SW480 (cell line): ENCODE measurements at places on chromosomes 7 and 10.

DNA sequence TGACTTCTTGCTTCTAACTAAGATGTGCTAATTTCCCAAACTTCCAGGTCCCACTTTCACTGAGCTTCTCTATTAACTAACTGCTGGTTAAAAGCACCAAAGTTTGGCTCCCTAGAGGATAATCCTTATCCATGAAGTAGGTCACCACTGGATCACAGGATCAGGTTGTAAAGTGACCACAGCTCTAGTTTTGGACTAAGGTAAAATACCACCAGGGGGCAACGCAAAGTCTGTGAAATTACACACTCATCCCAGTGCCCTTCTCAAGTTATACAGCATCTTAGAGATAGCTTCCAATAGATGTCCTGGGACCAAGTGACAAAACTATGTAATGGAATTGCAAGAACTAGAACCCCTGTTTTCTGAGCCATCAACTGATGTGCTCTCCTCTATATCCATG, 116.4 kb upstream of the ASAH2 start:
- DNase-seq, result peak; percentile 25

DNA sequence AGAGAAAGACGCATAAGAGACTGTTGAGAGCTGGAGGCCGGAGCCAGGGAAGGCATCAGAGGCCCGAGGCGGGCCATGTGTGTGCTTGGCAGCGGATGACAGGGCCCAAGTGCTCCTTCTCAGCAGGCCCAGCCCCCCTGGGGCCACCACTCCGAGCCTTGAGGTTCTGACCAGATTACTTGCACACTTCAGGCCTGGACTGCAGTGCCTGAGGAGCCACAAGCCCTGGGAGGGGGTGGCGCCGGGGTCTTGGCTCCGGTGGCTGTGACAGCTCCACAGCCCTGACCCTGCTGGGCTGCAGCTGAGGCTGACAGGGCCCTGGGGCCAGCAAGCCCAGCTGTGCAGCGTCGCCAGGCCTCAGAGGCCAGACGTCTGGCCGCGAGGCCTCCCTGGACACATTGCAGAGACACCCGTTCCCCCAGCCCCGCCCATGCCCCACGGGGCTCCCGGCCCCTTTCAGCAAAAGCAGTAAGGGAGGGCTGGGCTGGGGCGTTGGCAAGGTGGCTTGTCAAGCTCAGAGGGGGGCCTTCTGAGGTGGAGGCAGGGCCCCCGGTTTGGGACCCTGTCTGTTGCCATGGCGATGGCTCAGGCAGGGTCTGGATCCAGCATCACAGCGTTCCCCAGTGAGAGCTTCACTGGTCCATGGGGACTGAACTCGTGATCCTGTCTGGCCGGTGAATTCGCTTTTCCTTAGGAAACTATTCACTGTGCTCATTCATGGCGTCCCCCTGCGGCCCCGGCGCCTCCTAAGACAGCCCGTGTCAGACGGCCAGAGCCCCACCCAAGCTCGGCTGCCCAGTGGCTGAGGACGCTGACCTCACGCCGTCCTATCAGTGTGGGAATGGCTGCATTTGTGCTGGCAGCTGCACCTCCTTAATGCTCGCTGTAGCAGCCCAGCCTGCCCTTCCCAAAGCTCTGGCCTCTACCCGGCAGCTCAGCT, 5.7 kb downstream of the ELN start:
- no peak for DNase-seq

DNA sequence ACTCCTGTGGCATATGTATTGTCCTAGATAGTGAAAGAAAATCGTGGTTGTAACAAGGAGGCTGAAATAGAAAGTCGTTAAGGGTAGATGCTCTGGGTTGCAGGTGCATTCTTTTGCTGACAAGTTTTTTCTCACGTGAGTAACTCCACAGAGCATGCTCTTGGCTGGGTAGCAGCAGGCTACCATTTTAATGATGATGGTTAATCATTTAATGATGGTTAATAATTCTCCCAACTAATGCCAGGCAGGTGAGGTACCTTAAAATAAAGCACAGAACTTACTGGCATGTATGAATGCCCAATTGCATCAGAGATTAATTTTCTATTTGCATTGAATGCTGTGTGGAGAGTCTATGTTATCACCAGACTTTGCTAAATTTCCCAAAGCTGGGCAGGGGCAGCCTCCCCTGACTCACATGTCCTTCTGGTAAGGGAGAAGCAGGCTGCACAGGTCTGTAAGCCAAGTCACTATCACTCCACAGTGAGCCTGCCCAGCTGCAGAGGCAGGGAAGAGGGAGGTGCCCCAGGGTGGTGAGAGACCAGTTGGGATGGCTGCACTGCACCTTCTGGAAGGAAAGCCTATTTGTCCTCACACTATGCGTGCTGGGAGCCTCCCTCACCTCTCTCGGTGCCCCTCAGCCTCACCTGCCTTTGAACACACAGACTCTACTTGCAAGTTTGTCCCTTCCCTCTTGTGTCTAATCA, 287.0 kb upstream of the IGFBP3 start:
- DNase-seq, result peak; percentile 69

DNA sequence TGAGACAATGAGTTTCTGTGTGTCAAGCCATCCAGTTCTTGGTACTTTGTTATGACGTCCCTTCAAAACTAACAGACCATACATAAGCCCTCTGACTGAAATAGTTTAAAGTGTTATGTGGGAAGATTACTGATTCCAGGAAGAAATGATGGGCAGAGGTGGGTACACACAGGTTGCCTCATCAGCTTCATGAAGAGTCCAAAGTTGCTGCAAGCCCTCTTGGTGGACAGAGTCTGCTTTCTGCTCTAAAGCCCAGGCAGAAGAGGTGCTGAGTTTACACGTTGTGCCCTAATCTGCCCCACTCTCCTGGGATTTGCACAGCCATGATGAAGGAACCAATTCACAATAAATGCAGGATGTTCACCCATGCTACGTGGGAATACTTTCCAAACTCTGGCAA, 187.4 kb downstream of the PARD3 start:
- DNase-seq, result no peak

- no peak for DNase-seq
Measured at GRCh38 chr10:88062385-88062784, 199.0 kb downstream of the PTEN start.

DNA sequence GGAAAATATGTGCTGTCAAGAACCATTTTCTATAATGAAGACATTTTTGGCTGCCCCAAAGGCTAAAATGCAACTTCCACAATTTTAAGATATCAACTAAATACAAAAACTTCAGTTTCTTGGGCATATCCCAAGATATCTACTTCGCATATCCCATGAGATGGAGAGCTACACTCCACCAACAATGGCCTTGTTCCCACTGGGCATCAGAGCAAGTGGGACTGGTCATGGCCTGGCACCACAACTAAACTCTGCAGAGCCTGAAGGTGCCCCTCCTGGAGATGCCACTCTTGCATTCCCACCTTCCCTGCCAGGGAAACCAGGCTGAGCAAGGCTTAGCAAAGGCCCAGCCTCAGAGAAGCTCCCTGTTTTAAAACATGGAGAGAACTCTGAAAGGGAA, 75.8 kb upstream of the LRRC17 start:
- no peak for DNase-seq

DNA sequence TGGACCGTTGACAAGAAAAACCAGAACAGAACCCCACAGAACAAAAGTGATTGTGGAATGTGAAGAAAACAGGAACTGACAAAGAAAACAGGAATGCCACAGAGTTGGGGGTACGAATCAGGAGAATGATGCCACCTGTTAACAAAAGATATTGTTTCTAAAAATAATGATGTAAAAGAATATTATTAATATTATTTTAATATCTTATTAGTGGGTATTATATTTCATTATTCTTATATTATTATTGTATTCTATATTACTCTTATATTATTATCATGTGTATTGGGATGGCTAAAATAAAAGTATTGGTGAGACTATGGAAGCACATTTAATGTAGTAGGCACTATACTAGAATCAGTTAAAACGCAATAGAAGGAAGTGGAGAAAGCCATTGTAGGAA, 659.0 kb upstream of the PCDH15 start:
- DNase-seq, result no peak

DNA sequence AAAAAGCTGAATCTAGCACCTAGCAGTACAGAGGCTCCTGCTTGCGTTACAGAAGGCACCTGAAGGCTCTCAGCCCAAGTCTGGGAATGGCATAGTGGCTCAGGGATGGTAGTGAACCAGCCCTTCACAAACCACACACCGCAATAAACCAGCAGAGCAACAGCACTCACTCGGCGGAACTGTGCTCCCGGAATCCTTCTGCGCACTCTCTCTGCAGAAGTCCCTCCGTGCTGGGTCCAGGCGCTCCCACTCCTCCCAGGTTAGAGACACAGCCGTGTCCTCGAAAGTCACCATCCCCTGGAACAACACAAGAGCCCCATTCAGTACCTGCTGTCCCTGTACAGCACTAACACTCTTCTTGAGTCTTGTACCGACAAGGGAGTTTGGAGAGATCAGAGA, 1.5 kb downstream of the ZNF394 start:
- DNase-seq, result no peak
